ENCODE measurements at places on chromosomes 5 and 9.

- DNase-seq = no peak
Measured at GRCh38 chr5:117621921-117622320, 1047.3 kb upstream of the SEMA6A start.

GRCh38 chr5:1974081-1974480, 91.4 kb upstream of the IRX4 start:
- DNase-seq = no peak

DNA sequence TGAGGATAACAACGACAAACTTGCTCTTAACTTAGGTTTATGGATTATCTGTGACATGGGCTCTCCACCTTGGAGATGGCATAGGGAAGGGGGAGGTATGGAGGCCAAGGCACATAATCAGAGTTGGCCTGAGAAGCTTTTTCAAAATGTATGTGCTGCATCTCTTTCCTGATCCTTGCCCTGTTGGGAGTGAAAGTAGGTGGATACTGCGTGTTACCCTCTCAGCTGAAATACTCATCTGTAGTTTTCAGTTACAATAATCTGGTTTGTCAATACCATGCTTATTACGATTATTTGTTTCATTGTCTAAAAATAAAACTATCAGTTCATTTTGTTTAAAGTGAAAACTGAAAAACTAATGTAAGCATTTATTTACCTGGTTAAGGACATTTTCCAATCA, 86.7 kb downstream of the SLC44A1 start:
- DNase-seq = no peak

- no peak for DNase-seq
Measured at GRCh38 chr5:120614531-120615180, 150.6 kb downstream of the PRR16 start.

DNA sequence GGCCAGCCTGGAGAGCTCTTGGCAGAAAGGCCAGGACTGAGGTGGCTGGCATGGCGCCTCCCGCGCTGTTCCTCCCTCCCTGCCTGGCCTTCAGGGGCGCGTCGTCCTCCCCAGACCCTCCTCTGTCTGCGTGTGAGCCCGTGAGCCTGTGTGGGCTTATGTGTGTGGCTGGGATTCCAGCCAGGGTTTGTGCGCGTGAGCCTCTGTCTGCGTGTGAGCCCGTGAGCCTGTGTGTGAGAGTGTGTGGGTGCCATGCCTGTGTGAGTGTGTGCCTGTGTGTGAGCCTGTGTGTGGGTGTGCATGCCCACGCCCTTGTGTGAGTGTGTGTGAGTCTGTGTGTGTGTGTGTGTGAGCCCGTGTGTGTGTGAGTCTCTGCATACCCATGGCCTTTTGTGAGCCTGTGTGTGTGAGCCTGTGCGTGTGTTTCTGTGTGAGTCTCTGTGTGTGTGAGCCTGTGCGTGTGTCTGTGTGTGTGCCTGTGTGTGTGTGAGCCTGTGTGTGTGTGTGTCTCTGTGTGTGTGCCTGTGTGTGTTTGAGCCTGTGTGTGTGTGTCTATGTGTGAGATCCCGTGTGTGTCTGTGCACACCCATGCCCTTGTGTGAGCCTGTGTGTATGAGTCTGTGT, 13.0 kb downstream of the RXRA start:
- DNase-seq = no peak

DNA sequence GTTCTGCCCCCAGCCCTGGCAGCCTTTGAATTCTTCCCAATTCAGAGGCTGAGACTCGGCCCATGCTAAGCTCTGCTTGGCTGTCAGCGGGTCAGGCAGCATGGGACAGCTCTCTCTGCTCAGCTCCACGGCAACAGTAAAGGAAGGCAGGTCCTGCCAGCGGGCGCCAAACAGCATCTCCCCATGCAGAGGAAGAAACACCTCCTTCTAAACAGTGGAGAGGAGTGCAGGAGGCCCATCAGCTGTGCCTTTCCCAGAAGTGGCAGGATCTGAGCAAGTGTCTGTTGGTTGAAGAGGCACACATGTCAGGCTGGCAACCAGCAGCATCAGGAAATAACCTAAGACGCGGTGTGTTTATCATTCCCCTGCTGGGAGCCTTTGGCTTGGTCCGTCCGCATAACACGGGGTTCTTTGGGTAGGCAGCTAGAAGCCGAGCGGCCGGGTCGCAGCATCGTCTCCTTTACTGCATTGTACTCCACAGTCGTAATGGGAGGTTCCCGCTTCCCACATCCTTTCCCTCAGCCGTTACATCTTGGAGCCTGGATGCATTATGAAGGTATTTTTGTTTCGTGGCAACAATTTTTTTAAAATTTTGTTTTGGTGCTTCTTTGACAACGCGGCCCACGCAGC, 42.7 kb upstream of the NCS1 start:
- DNase-seq = no peak

GRCh38 chr5:115461506-115462290, 82.9 kb downstream of the FEM1C start:
- no peak for DNase-seq

Data from stimulated activated CD8-positive, alpha-beta memory T cell treated with anti-CD3 and anti-CD28 coated beads, Interleukin-2, amount 100 ng/mL, for 1 hour (primary cell).